ENCODE measurements at places on chromosomes 4 and X. TPM values are rescaled to one million over a fixed set of nuclear protein-coding genes. Genes with fewer than 3 reads are reported as not detected.

Gene CLDN34
- total RNA-seq, result not detected

- no peak for DNase-seq
Measured at GRCh38 chr4:2290974-2291704, 29.2 kb upstream of the MXD4 start.

- DNase-seq, result no peak
Measured at GRCh38 chr4:119525005-119525749, 103.4 kb downstream of the PDE5A start.

DNA sequence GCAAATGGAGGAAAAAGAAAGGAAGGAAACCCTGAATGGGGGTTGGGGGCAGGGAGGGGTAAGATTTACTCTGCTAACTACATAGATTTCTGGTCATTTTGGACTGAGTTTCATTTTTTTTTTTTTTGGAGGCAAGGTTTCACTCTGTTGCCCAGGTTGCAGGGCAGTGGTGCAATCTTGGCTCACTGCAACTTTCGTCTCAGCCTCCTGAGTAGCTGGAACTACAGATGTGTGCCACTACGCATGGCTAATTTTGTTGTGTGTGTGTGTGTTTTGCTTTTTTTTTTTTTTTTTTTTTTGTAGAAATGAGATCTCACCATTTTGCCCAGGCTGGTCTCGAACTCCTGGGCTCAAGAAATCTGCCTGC lies 223.5 kb downstream of the APBB2 start:
- no peak for DNase-seq

Gene DUX4
- not detected for total RNA-seq

DNA sequence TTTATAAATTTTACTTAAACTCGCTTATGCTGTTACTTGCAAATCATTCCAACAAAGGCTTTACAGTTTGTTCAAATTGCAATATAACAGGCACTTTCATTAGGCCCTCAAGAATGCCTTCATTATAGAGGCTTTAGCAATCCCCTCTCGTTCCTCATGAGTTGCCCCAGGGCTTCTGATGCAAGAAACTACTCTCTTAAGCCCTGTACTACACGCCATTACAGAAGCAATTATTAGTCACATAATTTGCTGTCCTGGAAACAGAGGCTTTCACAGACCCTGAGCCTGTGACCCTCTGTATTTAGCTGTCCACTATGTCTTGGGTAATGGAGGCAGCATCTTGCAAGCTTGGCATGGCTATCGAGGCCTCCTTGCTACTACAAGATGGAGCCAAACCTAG lies 965.9 kb upstream of the DIAPH2 start:
- no peak for DNase-seq

Gene GPR119
- total RNA-seq, result not detected

Gene OPHN1
- total RNA-seq, result 1.7 TPM

GRCh38 chr4:87973283-87974169 lies 2.0 kb upstream of the SPP1 start:
- peak; percentile 67 for DNase-seq

Gene SHOX
- not detected for total RNA-seq

GRCh38 chr4:69518102-69518501 lies 22.4 kb upstream of the UGT2B4 start:
- DNase-seq, result no peak

DNA sequence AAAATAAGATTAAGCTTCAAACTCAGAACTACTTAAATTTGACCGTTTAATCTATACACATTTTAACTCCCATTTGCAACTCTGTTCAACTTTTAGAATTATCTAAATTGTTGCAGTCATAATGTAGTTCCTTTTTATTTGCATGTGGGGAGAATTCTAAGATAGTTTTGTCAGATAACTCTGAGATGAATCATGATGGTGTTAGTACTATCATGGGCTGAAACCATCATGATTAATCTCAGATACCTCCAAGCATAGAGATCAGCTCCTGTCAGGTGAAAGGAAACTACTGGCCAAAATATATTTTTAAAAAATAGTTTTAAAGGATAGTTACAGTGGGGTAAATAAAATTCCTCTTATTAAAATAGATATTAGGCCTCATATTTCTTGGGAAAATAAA lies 39.0 kb downstream of the FBXO8 start:
- DNase-seq, result no peak

Gene SPANXC
- not detected for total RNA-seq

GRCh38 chr4:118280501-118281218 lies 72.1 kb downstream of the PRSS12 start:
- DNase-seq, result peak; percentile 89

DNA sequence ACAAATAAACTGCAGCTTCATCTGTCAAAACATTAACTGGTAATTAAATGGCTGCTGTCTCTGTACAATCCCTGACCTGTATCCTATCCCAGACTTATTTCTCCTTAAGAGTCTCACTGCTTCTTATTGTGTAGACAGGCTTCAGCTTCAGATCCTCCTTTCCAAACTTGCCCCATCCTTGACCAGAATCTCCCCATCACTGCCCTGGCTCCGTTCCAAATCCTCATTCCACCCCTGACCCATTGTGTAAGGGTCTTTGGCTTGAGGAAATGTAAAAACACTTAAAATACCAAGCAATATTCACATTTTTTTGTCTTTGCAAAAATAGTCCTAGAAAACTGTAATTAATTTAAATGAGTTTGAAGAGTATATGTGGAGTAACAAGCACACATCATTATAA lies 152.6 kb upstream of the VEGFC start:
- DNase-seq, result no peak

DNA sequence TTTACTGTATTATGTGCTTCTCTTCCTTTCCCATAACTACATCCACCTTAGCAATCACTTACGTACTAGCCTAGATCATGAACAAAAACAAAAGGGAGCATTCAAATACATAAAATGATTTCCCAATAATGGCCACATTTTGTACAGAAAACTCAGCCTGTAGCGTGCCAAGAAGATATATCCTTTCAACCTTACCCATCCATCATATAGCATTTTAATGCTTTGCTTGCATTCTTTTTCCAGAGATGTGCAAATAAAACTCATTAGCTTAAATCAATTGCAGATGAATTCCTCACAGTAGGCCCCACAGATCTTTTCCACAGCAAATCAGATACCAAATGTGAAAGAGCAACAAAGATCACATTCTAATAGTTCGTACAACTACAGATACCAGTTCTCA lies 20.8 kb downstream of the GRSF1 start:
- DNase-seq, result no peak

DNA sequence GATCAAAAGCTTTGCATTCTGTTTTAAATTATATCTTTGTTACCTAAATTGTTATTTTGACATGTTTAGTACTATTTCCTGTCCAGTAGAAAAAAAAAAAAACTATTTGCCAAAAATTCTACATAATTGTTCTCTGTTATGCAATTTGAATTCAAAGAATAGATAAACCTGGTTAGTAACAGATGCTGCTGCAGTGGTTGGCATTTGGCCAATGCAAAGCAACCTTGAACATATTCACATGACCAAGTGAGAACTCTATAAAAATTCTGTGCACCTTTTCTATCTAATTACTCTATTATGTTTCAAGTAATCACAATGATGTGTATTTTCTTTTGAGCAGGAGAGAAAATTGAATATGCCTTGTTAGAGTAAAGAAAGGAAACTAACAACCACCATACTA lies 1473.4 kb downstream of the RPA4 start:
- DNase-seq, result no peak

Measured in G401 (cell line).